Activated naive CD4-positive, alpha-beta T cell (primary cell): ENCODE measurements at places on chromosomes 3 and 15.

DNA sequence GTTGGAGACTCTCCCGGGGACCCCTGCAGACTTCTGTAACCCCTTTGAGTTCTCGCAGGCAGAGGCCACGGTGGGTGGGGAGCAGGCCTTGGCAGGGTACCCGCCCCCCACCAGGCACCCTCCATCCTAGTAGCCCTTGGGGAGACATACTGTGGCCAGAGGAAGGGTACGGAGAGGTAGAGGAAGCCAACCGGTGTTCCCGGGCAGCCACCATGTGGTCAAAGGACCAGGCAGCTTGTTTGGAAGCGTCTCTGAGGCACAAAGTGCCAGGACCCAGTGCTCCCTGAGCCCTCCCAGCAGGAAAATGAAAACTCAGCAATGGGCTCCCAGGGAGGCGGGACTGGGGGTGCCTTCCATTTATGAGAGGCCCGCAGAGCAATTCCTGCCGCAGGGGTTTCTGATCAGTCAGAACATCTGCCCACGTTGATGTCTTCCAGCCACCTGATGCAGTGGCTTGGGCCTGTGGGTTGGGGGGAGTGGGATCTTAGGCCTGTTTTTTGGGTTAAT lies 53.0 kb upstream of the CGNL1 start:
- no peak for DNase-seq

DNA sequence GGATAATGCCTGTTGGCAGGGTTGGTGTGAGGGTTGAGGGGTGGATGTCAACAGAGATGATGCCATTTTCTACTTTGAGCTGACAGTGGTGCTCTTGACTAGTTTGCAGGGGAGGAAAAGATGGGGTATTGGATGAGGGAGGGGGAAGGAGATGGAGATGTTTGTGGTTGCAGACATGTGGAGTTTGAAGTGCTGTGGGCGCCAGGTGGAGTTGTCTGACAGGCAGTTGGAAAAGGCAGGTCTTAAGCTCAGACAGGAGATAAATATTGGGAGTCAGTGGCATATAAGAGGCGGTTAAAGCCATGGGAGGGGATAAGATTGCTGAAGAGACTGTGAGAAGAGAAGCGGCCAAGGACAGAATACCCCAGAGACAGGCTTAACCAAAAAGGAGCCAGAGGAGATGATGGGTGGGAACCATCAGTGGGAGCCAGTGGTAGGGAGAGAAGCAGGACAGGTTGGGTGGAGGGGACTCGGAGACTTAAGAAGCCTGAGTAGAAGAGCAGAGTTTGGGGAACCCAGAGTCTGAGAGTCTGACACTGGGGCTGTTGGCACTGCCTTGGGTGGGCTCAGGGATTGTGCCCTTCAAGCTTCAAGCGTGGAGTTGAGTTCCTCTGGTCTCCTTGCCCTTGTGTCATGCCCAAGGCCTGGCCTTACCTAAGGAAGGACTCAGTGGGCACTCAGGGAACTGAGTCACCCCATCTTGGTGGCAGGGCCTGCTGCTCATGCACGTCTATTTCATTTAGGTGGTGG lies 13.9 kb downstream of the COPG1 start:
- DNase-seq = no peak

- DNase-seq = no peak
Observed at GRCh38 chr3:4398941-4399245, 68.2 kb downstream of the SUMF1 start.

GRCh38 chr15:100786901-100787566 lies 92.6 kb upstream of the ALDH1A3 start:
- no peak for DNase-seq

DNA sequence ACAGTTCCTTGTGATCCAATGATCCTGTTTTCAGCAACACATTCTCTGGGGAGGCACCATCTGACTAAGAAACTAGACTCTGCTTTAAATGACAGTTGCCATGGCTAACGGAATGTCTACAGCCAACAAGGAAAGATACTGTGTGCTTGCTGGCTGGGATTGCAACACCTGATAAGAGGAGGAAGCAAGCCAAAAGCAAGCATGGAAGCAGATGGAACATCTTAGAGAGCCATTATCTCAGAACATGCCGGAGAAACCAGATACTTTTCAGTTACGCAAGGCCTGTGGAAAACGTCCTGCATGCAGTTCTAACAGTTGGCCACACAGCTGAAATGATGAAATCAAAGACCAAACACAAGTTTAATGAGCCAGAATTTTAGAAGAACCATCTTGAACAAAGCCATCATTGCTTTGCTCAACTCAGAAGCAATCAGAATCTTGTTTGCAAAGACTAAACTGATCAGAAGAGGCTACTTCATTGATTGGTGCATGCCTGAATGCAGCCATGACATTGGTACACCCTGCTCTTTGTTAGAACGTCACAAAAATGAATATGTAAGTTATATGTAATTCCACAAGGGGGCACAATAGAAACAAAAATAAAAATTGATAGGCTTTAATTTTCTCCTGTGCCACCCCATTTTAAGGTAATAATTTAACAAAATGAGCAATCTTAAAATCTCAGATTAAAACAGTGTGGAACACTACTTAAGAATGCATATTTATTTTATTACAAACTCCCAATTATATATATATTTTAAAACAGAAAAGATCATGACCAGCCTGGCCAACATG lies 50.8 kb downstream of the GXYLT2 start:
- DNase-seq = no peak

- no peak for DNase-seq
Observed at GRCh38 chr3:76872999-76873398, 166.9 kb upstream of the ROBO2 start.

GRCh38 chr3:182981038-182981380 lies 671 bp upstream of the DCUN1D1 start:
- DNase-seq = no peak
